Activated T-cell treated with anti-CD3 and anti-CD28 coated beads, Interleukin-2, amount 50 U/mL, for 24 hours (primary cell): ENCODE measurements at places on chromosomes 2 and 18.
A peak's percentile ranks its signal among the peaks of the same experiment; 100 is the strongest.

DNA sequence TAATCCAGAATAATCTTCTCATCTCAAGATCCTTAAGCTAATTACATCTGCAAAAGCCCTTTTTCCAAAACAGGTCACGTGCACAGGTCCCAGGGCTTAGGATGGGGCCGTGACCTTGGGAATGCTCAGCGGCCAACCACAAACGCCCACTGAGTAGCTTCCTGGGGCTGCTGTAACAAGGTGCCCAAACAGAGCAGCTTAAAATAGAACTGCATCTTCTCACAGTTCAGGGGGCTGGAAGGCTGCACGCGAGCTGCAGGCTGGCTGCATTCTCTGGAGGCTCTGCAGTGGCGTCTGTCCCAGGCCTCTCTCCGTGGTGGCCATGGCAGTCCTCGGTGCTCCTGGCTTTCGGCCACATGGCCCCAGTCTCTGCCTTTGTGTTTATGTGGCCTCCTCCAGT lies 31.9 kb downstream of the ADI1 start:
- DNase-seq, result no peak

DNA sequence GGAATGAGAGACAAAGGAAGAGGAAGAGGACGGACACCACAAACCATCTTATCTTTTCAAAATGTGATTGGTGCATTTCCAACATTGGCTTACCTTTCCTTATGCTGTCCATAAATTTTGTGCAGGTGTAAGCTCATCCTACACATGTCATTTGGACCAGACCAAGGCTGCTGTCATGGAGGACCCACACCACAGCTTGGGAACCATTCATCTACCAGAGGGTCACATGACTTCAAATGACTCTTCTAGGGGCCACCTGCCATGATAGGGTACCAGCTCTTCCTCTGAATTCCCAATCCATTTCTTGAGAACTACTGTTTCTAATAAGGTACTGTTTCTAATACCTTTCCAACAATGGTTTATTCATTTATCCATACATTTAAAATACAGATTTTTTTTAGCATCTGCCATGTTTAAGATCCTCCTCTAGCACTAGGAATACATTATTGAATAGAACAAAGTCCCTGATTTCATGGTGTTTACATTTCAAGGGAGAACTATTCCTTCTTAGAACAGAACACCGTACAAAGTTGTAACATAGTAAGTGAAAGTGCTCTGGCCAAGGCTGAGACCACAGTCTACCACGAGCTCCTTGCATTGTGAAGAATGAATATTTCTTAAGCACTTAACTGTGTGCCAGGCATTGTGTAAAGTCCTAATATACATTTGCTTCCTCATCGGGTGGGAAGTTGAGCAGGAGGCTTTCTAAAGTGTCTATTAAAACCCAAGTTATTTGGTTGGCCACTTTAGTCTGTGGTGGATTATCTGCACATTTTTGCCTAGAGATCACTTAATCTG lies 246.1 kb upstream of the FN1 start:
- DNase-seq, result no peak

GRCh38 chr2:40361478-40361877 lies 90.4 kb downstream of the SLC8A1 start:
- DNase-seq, result no peak

- DNase-seq, result no peak
These were observed 1.8 kb downstream of the DPP4 start for GRCh38 chr2:162072181-162072702.

- DNase-seq, result peak; percentile 86
These were observed at the start of gene DGKD for GRCh38 chr2:233353769-233354499. Gene DGKD, plus strand, starts transcription at chr2:233354494. Its CDS starts 25 bp downstream, at chr2:233354519.

DNA sequence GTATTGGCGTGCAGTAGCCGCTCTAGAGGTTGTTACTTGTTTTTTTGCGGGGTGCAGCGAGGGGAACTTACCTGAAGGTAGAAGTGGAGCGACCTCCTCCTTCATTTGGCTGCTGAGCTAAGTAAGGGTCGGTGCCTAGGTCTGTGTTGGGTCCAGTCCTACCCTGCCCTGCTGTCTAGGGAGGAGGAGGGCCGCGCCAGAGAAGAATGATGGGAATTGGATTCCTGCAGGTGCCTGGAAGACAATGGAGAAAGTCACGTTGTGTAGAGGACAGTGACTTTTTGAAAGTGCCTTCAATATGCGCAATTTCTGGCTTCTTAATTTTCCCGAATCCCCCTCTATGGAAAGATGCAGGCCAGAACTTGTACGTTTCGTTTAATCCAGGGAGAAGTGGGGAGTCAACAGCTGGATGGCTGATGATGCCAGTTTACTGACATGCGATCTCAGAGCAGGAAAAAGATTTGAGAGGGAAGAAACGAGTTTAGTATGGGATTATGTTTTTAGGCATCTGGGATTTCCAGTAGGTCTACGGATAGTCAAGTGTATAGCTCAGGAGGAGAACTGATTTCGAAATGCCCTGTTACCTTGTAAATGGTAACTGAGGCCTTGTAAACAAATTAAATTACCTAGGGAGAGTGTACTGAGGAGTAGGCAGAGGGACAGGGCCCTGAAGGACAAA lies 653 bp downstream of the MRPS9 start:
- no peak for DNase-seq

DNA sequence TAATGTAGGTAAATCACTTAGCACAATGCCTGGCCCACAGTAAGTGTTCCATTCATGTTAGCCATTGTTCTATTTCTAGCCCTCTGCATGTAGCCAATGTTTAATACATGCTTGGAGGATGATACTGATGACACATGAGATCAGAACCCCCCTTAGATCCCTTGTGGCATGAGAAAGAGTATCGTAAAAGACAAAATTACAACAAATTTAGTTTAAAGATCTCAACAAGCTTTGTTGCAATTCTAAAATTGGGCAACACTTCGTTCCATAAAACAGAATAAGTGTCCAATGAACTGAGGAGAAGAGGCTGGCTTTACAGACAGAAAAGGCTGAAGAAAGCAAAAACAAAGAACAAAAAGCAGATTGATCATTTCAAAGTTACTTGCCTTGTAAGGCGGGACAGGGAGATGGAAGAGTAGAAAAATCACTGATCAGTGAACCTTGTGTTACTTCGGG lies 148.7 kb upstream of the SLC1A4 start:
- no peak for DNase-seq

DNA sequence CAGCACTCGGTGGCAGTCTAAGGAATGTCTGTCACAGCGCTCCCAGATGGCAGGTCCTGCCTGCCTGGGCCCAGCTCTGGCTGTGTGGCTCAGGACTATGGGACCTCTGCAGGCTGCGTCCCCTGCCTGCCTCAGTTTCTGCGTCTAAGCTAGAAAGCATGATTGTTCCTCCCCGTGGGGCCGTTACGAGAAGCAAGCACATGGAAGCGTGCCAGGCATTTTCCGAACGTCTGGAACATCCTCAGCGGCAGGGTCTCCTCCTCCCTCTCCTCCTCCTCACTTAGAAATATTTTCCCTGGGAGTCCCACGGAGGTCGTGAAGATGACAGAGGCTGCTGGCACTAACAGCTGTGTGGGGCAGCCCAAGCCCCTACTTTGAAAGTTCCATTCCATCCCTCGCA lies 43.3 kb downstream of the LRRFIP1 start:
- DNase-seq, result no peak

DNA sequence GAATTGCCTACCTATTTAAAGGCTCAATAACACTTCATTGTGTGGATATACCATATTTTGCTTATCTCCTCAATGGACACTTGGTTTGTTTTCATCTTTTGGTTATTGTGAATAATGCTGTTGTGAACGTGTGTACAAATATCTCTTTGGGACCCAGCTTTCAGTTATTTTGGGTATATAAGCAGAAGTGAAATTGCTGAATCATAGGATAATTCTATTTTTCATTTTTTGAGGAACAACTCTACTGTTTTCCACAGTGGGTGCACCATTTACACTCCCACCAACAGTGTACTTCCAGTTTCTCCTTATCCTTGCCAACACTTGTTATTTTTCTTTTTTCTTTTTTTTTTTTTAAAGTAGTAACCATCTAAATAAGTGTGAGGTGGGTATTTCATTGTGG lies 29.0 kb downstream of the PTPN4 start:
- no peak for DNase-seq

DNA sequence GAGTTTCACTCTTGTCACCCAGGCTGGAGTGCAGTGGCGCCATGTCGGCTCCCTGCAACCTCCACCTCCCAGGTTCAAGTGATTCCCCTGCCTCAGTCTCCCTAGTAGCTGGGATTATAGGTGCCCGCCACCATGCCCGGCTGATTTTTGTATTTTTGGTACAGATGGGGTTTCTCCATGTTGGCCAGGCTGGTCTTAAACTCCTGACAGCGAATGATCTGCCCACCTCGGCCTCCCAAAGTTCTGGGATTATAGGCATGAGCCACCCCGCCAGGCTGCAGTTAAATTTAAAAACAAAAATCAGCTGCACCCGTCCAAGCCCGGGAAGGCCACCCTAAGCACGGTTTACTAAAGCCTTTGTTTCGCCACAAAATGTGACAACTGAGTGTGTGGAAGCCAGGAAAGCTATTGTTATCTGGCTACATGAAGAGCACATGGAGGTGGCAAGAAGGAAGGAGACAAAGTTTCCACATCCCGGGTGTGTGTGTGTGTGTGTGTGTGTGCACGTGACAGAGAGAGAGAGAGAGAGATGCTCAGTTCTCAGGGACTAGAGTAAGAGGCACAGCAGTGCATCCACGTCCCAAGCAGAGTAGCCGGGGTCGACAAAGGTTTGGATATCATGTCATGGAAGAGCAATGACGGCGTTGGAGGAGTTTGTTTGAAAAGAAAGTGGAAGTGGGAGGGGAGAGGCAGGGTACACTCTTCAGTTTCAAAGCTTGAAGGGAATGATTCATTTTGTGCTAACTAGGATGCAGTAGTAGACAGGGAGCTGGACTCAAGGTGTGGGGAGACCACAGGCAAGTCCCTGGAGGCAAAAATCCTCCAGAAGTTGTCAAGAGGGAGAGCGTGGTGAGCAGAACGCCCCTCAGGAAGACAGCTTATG lies 20.1 kb downstream of the INPP5D start:
- DNase-seq, result peak; percentile 54

GRCh38 chr18:23122334-23123229 lies 12.7 kb upstream of the CABLES1 start:
- DNase-seq, result no peak

GRCh38 chr2:196376984-196377877 lies 205.9 kb upstream of the STK17B start:
- DNase-seq, result peak; percentile 31

GRCh38 chr2:230913406-230914143 lies 11.5 kb downstream of the GPR55 start:
- no peak for DNase-seq

DNA sequence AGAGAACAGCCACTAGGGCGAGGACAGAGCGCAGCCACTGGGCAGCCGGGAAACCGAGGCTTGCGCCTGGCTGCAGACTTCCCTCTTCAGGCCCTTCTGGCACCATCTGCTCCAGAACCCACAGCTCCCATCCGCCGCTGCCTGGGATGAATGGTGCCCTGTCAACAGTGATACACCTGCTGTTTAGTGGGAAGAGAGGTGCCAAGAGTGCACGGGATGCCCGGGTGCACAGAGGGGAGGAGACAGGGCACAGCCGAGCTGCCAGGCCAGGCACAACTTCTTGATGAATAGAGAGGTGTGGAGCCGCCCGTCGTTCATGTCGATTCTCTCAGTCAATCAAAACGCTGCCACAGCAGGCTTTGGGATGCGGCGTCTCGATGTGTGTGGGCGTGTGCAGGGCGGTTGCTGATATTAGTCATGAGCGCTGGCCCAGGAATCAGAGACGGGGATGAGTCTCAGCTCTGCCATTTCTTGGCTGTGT lies 39.5 kb downstream of the RRM2 start:
- no peak for DNase-seq

DNA sequence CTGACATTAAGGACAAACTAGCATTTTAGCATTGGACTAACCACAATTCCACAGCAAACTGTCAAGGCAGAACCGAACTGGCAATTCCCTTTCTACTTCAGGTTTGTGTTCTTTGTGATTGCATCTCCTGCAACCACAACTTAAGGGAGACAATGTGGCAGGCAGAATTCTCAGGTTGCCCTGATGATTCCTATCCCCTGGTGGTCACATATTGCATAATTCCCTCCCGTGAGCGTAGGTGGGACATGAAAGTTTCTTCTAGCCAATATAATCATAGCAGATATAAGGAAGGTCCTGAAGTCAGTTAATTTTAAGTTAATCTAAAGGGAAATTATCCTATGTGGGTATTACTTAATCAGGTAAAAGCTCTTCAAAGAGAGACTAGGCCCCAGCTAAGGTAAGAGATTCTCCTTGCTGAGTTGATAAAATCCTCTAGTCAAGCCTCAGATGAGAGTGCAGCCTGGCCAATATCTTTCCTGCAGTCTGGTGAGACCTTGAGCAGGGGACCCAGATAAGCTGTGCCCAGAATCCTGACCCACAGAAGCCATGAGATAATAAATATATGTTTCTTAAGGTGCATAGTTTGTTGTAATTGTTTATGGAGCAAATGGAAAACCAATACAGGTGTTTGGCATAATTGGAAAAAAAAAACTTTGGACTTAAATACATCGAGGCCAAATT lies 45.9 kb upstream of the TNP1 start:
- no peak for DNase-seq

- no peak for DNase-seq
These were observed 13.8 kb downstream of the BABAM2 start for GRCh38 chr2:27904405-27904665.

- no peak for DNase-seq
These were observed 146.4 kb downstream of the MBD5 start for GRCh38 chr2:148167241-148167766.

DNA sequence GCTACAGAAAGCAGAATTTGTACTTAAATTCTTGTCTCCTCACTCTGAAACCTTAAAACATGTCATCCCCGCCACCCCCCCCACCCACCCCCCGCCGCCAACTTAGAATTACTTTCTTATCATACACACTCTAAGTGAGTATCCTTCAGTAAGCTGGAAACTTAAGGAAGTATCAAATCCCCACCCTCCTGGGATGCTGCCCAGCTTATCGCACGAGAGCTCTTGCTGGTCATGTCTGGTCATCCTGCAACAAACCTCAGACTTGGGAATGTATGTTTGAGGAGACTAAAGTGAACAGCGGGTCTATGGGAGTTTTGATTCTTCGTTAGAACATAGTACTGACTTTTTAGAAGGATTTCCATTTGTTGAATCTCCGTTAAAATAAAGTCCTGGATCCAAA lies 203.3 kb downstream of the PTGR3 start:
- no peak for DNase-seq

- DNase-seq, result no peak
These were observed 195.9 kb upstream of the DTNA start for GRCh38 chr18:34514238-34514637.

- DNase-seq, result no peak
These were observed 33.7 kb upstream of the CDC42EP3 start for GRCh38 chr2:37705191-37705590.

DNA sequence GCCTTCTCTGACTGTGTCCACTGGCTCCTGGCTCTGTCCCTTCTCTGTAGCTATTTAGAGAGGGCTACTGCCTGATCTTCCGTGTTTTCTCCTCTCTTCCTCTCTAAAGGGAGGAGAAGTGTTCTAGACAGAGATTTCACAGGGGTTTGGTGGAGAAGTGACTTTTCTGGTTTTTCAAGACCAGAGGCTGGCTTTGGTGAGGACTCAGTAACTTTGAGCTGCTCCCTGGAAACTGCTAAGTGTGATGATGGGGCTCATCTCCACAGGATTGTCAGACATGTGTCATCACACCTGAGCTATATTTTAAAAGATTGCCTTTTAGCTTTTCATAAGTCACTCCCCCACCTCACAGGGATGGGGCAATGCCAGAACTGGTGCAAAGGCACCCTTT lies 6.2 kb downstream of the MAL start:
- DNase-seq, result no peak

- DNase-seq, result no peak
These were observed 58.2 kb upstream of the TFCP2L1 start for GRCh38 chr2:121343191-121343590.

GRCh38 chr2:42823744-42824453 lies 31.5 kb upstream of the HAAO start:
- no peak for DNase-seq

GRCh38 chr18:48634491-48634890 lies 95.7 kb downstream of the CTIF start:
- DNase-seq, result no peak
